ENCODE measurements at places on chromosomes 16 and 17.

- DNase-seq = no peak
Observed at GRCh38 chr17:74380086-74380958, 13.0 kb downstream of the GPR142 start.

DNA sequence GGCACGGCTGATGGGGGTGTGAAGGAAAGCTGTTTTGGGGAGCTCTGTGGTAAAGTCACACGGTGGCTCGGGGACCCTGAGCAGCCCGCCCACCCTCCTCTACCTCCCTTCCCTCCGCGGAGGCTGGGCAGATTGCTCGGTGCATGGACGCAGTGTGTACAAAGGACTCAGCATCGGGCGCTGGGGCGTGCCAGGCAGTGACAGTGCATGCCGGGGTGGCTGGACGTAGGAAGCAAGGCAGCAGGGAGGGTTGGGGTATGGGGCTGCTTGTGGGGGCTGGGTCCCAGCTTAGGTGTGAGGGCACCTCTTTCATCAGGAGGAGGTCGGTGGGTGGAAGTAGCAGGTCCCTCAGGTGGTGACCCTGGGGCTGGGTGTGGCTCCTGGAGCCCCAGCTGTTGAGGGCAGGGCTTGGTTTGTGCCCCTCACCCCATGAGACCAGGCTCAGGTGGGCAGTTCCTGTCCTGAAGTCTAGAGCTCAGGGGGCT is 159.9 kb upstream of the GSE1 start:
- DNase-seq = no peak

- no peak for DNase-seq
Observed at GRCh38 chr17:3038941-3039340, 24.5 kb downstream of the OR1D5 start.

DNA sequence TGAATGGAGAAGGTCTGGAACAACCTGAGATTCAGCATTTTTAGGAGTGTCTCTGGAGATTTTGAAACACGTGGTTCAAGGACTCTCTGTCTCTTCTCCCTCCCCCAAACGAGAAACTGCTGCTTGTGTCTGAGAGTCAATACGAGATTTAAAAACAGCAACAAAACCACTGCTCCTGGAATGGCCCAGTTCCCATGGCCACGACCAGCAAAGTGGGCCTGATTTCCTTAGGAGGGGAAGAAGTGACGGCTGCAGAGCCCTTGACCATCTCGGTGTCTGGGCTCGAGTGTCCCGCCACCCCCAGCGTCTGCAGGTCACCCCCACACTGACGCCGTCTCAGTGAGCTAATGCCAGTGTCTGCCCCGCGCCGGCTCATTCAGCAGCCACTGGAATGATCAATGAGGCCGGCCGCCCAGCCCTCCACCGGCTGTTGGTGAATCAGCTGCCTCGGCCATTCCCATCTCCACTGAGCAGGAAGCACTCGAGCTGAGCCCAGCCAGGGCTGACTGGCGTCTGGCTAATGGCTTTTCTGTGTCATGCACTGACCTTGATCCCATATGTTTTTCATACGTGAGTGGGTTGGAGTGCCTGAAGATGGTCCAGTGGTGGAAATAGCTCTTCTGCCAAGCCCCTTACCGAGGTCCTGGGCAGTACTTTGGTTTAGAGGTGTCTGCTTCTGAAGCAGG is 151.8 kb downstream of the PITPNC1 start:
- DNase-seq = peak; percentile 92

GRCh38 chr16:50944436-50944835 is 202.6 kb downstream of the CYLD start:
- DNase-seq = no peak

DNA sequence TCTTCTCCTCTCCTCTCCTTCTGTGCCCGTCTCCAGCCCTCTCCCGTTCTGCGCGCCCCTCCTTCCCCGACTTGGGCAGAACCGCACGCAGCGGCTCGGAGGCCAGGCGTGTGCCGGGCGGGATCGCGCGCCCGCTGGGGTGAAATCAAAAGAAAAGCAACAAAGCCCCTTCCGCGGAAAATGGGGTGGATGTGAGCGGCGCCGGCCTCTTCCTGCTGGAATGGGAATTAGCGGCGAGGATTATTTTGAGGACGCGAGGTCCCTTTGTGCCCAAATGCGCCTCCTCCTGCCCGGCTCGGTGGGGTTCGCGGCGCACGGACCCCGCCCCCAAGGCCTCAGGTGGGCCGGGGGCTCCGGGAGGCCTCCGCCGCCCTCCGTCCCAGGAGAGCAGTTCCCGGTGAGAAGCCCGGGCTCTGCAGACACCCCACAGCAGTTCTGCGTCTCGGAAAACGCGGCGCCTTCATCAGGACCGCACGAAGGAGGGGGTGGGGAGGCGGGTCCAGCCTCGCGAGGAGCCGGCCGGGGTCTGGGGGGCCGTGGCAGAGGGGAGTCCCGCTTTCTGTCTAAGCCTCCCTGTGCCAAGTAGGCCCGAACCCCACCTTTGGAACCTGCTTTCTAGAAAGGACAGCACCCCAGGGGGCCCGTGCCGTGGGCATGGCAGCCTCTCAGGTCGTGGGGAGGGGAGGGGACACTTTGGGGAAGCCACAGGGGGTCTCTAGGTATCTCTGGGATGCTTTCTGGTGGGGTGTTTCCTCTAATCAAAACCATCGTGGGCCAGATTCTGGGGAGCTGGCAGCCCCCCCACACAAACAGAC is 91.0 kb upstream of the CBX4 start:
- DNase-seq = no peak

GRCh38 chr16:66378741-66379570 is 12.5 kb downstream of the CDH5 start:
- no peak for DNase-seq

- DNase-seq = no peak
Observed at GRCh38 chr17:30477774-30478115, 537 bp downstream of the GOSR1 start.

- peak; percentile 97 for DNase-seq
Observed at GRCh38 chr17:82648165-82648668, at the start of gene WDR45B. WDR45B (minus strand) TSS chr17:82648444; CDS start chr17:82648340, 104 bp downstream.

DNA sequence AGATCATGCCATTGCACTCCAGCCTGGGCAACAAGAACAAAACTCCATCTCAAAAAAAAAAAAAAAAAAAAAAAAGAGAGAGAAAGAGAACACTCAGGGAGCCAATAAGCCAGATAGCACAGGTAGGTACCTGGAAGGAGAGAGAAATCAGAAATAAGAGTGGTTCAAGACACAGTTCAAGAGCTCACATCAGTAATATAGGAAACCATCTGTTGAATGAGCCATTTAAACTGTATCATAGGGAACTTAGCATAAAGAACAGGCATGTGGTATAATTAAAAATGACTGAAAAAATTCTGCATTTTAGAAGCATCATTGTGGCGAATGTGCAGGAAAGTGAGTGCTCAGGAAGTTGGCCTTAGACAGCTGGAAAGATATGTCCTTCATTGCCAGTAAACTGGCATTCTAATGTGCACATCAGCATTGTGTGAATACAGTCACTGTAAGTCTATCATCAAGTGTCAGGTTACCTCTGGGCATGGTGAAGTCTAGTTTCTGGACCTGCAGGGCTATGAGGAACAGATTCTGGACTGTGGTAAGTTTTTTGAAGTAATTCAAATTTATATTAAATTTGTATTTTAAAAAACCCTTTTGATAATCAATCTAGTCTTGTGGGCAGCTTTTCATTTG is 20.4 kb downstream of the KRT12 start:
- no peak for DNase-seq

DNA sequence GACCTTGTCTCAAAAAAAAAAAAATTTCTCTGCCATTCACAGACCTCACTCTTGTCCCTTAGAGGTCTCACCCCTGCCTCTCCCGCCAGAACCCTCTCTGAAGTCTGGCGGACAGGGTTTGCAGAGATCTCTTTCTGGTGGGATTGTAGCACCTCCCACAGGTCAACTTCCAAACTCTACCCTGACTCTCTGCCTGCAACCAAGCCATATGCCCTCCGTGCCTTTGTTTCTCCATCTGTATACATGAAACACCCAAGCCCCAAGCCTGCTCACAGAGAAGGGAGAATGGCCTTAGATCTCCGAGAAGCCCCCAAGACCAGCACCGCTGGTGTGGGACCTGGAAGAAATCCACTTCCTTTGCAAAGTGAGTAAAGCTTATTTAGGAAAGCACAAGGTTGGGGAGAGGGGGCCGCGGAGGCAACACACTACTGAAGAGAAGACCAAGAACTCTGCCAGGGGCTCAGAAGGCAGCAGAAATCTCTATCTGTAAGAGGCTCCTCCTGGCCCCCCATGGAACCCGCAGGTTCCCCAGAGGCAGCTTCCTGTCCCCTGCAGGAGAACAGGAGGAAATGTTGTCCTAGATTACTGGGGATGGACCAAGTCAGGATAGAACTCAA is 219.9 kb downstream of the C16orf78 start:
- no peak for DNase-seq

DNA sequence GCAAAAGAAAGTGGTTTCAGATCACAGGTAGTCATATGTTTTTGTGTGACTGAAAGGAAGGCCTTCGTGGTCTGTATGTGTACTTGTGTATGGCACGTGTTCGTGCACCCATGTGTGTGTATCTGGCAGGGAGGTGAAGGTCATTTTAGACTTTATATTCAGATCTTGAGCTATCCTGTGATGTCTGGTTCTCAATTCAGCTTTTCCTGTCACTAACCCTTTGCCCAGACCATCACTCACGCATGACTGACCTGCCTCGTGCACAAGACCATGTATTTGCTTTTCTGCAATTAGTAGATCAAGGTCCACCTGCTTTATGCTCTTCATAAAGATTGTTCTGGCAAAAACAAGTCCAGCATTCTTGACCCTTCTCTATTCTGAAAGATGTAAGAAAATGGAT is 139.7 kb upstream of the MAF start:
- DNase-seq = no peak

DNA sequence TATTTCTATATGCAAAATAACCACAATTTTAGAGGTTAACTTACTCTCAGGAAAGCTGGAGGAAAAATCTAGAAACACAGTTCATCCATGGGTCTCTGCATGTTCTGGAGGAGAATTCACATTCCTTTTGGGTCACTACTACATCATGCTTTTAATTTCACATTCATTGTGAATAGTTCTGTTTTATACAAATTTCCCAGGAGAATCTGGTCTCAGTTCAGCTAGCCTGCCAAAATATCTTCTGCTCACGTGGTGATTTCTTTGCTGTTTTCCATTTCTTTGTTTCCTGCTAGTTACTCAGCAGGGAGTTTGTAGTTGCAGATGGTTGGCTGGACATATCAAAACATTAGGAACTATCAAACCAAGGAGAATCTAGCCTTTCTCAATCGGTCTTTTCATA is at the start of gene ABCA9:
Gene ABCA9, minus strand, starts transcription at position 106 of the 400 bp plus-strand sequence. CDS start 9,801 bp downstream, outside the sequence.
- DNase-seq = no peak

DNA sequence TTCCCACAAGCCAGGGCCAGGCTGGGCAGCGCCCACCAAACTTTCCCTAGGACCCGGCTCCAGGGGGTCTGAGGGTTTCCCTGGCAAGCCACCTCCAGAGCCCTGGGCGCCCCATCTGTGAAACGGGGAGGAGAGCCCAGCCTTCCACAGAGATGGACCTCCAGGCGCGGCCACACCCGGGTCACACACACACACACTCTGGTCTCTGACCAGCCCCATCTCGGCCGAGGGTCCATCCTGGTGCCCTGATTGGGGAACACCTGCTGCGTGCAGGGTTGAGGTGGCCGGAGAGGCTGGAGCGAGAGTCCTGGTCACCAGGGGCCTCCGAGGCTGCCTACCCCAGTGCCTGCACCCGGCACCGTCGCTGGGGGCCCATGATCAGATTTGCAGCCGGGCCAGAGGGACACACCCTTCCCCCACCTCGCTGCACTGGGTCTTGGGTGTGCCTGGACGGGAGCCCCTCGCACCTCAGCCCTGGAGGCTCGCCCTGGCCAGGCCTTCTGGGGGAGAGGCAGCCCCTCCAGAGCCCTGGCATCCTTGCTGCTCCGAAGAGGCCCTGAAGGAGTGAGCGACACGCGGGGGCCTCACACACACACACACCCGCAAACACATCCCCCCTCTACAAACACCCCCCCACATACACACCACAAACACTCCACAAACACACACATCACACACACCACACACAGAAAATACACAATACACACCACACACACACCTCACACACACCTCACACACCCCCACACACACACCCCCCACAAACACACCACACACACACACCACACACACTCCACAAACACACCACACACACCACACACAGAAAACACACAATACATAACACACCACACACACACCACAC is 29.7 kb downstream of the SLC25A10 start:
- no peak for DNase-seq

DNA sequence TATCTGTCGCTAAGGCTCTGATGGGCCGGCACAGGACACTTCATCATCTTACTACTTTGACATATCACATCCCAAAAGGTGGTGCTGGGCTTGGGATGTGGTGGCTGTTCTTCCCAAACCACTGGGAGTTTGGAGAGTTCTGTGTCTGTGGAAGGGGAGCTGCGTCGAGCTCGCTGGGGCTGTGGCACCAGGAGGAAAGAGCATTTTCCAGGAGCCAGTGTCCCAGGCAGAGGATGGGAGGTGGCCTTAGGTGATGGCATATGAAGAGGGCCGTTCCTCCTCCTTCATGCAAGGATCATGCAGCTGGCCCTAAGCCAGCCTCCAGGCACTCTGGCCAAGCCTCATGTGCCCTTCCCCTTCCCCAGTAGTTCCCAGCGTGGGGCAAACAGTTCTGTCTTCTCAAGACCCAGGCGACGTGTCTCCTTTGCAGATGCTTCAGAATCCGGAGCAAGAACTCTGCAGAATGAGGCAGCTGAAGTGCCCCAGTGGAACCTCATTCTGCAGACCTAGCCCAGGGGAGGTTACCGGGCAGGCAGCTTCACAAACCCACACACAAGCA is 89.4 kb upstream of the TNRC6C start:
- peak; percentile 21 for DNase-seq

DNA sequence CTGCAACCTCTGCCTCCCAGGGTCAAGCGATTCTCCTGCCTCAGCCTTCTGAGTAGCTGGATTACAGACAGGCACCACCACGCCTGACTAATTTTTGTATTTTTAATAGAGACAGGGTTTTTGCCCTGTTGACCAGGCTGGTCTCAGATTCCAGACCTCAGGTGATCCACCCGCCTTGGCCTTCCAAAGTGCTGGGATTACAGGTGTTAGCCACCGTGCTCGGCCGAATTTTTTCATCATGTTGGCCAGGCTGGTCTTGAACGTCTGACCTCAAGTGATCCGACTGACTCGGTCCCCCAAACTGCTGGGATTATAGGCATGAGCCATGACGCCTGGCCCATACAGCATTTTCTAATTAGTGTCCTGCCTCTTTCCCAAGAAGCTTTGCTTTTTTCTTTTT is 52.7 kb upstream of the ADORA2B start:
- no peak for DNase-seq

DNA sequence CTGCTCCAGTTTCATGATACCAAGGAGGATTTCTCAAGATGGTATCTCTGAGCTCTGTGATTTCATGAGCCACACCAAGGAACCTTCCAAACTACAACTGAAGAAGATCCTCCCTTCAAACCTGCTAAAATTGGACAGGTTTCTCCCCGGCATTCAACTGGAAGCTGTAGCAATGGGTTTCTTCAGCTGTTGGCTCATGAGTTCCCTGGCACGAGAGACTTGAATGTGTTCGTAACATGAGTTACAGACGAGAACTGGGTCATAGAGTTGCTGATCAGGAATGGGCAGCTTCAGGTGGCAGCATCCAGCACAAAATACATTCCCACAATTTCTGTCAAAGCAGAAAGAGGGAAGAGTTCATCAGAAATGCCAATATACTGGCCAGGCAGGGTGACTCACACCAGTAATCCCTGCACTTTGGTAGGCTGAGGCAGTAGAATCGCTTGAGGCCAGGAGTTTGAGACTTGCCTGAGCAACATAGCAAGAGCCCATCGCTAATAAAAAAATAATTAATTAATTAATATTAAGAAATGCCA is 3.4 kb upstream of the HSF5 start:
- DNase-seq = no peak

GRCh38 chr16:23482778-23483177 is 27.5 kb downstream of the GGA2 start:
- no peak for DNase-seq

- DNase-seq = no peak
Observed at GRCh38 chr17:67256075-67256732, 11.2 kb upstream of the HELZ start.
